ENCODE measurements at places on chromosomes 7 and 10.

DNA sequence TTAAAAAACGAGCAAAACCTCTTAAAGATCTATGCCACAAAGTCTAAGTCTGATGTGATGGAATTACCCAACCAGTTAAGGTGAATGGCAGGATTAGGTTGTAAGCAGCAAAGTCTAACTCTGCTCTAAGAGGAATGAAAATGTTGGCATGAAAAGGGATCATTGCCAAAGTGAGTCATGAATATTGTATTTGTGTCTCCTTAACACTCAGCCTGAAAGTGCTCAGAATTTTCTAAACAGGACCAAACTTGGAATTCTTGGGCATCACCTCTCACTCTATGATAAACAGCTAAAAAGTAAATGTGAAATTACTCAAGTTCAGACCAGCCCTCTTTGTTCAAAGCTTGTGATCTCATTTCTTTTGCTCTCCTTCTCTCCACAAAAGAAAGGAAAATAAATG lies 27.0 kb downstream of the PPP1R3A start:
- no peak for DNase-seq

GRCh38 chr7:29888006-29888405 lies 81.7 kb downstream of the WIPF3 start:
- DNase-seq, result no peak

GRCh38 chr10:35711615-35712411 lies 69.7 kb upstream of the FZD8 start:
- DNase-seq, result no peak

DNA sequence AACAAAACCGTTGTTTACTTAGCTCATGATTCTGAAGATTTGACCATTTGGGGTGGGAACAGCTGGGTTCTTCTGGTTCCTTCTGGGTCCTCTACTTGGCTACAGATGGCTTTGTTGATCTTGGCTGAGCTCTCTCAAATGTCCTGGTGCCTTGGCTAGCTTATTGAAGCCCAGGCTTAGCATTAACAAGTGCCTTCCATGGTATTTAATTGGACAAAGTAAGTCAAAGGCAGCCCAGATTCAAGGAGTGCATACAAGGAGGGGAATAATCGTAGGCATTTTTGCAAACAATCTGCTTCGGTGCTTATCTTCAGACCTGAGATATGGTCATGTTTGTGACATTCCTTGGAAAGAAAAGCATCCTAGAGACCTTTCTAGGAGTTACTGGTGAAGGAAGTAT lies 81.4 kb downstream of the ADCYAP1R1 start:
- DNase-seq, result no peak

GRCh38 chr7:103051519-103051918 lies 23.1 kb downstream of the FBXL13 start:
- DNase-seq, result no peak

DNA sequence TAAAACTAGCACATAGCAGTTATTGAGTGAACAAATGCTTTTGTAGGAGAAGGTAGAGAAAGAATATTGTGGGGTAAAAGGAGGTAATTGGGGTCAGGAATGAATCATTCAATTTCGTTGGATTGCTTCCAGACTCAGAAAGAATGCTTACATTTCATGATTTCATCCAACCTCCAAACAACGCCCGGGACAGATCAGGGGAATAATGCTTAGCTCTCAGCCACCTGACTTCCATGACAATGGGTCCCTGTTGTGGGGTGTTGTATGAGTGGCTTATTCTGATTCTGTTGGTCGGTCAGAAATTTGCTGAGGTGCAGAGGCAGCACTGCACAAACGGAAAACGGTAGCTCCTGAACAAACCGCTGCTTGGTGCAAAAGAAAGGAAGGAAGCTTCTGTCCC lies 24.0 kb upstream of the INPP5F start:
- no peak for DNase-seq

GRCh38 chr7:42210779-42211178 lies 26.2 kb downstream of the GLI3 start:
- no peak for DNase-seq

DNA sequence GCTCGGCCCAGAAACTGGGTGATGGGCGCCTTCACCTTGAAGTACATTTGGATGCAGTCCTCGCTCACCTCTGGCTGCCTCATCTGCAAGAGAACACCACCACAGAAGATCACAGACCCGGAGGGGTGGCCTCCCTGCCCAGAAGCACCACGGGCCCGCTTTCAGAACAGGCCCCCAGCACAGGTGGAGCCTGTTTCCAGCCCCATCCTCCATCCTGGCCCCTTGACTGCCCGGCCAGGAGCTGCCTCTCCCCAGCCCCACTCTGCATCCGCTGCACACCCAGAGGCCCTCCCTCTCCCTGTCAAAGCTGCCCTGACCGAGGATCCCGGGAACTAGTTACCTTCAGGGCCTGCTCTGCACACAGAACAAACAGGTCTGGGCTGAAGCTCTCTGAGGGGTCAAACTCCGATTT lies 724 bp downstream of the CFAP46 start:
- DNase-seq, result no peak

DNA sequence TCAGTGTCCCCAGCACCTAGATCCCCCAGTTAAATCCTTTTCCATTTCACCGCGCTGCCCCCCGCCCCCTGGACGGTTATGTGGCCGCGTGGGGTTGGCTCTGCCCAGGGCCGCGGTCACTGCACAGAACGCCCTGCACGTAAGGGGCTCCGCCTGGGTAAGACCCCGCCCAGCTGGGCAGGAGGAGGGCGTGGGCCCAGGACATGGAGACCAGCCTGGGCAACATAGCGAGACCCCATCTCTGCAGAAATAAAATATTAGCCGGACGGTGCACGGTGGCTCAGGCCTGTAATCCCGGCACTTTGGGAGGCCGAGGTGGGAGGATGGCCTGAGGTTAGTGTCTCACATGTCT lies 650 bp upstream of the ZFAND2A start:
- DNase-seq, result no peak

GRCh38 chr10:107442035-107442505 lies 277.6 kb upstream of the SORCS1 start:
- no peak for DNase-seq

GRCh38 chr7:137977173-137977572 lies 24.7 kb downstream of the CREB3L2 start:
- DNase-seq, result no peak

DNA sequence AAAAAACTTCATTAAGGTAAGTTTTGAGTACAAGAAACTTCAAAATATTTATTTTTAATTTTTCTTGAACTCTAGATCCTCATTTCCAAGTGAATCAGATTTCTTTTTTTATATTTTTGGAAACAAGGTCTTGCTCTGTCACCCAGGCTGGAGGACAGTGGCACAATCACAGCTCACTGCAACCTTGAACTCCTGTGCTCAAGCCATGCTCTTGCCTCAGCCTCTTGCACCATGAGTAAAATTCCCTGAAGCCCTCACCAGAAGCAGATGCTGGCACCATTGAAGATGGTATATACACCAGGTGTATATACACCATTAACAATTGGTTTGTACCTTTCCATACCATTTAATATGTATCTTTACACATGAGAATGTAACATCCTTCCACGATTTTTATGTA lies 45.1 kb upstream of the ODAD2 start:
- no peak for DNase-seq

DNA sequence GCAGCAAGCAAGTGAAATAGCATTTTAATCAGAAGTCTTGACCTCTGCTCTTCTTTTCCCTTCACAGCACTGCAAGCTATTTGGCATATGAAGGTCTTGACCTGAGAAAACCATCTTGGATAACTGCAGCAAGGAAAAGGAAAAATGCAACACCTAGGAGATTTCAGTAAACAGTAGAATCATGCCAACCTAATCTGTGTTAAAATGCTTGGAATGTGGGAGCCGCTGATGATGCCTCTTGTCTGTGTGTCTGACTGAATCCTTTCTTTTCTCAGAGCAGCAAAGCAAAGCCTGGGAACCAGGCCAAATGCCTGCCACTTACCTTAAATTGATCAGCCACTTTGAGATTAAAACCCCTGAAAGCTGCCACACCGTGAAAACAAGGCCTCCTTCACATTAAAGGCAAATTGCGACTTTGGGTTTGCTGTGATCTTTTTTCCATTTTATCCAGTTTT lies 80.4 kb upstream of the CDK6 start:
- DNase-seq, result no peak

DNA sequence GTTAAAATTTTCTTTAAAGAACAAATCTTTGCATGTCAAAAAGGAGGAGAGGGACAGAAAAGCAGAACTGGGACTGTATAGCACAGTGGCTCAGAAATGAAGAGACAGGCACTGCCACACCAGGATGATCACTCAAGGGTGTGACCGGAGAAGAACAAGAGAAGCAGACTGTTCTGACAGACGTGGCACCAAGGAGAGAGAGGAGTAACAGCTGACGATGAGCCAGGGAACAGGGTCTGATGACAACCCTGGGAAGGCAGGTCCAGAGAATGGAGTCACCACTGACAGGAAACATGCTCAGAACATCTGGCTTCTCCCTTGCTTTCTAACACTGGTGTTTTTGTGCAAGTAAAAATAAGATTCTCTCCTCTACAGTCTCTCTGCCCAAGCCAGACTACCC lies 14.6 kb upstream of the VAX1 start:
- no peak for DNase-seq

DNA sequence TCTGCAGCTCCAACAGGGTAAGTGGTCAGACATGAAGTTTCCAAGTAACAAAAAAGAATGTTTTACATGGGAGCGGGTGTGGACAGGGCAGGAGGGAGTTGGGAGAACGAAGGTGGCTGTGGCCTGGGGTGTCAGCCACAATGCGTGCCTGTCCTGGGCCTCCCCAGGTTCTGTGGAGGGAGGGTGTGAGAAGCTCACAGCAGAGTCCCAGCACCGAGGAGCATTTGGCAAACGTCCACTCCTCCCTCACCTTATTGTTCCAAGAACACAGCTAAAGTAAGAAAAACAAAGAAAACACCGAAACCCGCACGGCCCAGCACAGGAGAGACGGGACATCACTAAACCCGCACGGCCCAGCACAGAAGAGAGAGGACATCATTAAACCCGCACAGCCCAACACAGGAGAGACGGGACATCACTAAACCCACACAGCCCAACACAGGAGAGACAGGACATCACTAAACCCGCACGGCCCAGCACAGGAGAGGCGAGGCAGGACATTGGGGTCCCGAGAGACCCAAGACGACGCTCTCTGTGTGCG lies 226.4 kb downstream of the MAD1L1 start:
- no peak for DNase-seq

- no peak for DNase-seq
Observed at GRCh38 chr10:122373108-122373507, 1.4 kb upstream of the PLEKHA1 start.

DNA sequence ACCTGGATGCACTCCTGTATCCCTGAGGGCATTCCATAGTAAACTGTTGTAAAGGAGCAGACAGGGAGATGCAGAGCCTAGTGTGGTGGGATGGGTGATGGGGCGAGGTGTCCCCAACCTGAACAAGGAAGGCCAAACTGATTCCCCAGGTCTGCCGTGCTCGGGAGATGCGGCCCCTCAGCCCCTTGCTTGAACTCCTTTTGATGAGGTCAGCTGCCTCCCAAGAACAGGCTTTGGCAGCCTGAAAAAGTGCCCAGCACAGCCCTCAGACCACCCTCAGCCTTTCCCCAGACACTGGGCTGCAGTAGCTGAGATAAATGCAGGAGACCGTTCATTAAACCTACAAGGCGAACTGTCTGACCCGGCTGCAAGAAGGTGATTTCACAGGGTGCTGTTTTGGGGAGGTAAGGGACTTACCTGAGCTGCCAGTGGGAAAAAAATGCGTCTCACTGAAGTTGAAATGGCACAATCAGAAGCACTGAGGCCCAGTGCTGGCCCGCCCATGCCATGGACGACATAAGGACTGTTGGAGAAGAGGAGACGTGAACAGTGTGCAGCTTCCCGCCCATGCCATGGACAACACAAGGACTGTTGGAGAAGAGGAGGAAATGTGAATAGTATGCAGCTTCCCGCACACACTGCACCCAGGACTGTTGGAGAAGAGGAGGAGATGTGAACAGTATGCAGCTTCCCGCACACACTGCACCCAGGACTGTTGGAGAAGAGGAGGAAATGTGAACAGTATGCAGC lies 148.4 kb upstream of the FAM20C start:
- no peak for DNase-seq

DNA sequence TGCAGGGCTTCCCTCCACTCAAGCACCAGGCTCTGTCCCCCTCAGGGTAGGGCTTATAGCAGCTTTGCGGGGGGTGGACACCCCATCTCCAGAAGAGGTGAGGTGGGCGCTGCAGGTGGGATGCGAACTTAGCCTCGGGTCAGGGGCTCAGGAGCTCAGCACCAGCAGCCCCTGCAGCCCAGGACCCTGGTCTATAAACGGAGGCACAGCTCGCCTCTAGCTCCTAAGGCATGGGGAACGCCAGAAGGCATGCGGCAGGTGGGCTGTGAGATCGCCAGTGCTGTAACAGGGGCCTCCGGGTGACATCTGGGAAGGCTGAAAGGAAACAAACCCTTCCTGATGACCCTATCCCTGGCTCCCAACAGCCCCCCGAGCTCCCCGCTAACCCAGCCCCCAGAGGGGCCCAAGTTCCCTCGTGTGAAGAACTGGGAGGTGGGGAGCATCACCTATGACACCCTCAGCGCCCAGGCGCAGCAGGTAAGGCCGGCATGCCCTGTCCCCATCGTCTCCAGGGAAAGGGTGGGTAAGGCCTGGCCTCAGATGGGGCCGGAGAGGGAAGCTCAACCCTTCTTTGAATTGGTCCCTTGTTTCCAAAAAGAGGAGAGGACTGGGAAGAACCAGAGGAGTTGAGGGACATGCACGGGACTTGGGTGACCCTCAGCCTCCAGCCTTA lies 4.2 kb downstream of the NOS3 start:
- DNase-seq, result no peak

DNA sequence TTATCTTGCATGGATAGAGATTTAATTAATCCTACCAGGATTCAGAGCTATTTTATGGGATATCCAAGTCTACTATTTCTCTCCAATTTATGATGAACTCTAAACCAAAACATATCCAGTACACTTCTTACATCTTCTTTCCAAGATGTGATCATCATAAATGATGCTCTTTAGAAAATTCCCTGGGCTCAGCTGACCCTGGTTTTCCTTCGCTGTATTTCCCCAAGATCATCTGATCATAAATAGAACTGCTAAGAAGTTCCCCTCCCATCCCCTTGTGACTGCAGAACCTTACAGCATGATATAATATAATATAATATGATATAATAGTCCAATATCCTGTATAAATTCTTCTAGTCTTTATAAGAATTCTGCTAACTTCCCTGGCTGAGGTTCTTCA lies 114.6 kb upstream of the LYZL2 start:
- DNase-seq, result no peak

- DNase-seq, result no peak
Observed at GRCh38 chr10:124025152-124025551, 68.2 kb downstream of the CHST15 start.

DNA sequence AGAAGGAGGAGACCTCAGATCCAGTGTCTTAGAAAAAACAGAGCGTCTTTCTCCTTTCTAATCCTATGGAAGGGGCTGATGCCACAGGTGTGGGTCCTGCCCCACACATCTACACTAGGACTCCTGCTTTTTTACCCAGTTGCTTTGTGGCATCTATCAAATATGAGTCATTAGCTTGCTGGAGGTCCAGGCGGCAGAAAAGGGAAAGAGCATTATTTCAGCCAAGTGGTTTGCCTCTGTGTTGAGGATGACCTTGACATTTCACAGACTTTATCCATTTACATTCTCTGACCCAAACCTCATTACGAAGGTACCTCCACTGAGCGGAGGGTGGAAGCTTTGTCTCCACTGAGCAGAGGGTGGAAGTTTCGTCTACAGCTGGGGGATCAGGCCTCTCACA lies 308.4 kb upstream of the KLF6 start:
- DNase-seq, result no peak

GRCh38 chr10:52249850-52250395 lies 64.2 kb upstream of the DKK1 start:
- no peak for DNase-seq

All from activated CD8-positive, alpha-beta memory T cell treated with anti-CD3 and anti-CD28 coated beads for 4 hours (primary cell).